ENCODE measurements at places on chromosomes 2 and 18.
A peak's percentile ranks its signal among the peaks of the same experiment; 100 is the strongest.

- DNase-seq = no peak
These were observed 55.5 kb downstream of the NCK2 start for GRCh38 chr2:105800036-105800713.

DNA sequence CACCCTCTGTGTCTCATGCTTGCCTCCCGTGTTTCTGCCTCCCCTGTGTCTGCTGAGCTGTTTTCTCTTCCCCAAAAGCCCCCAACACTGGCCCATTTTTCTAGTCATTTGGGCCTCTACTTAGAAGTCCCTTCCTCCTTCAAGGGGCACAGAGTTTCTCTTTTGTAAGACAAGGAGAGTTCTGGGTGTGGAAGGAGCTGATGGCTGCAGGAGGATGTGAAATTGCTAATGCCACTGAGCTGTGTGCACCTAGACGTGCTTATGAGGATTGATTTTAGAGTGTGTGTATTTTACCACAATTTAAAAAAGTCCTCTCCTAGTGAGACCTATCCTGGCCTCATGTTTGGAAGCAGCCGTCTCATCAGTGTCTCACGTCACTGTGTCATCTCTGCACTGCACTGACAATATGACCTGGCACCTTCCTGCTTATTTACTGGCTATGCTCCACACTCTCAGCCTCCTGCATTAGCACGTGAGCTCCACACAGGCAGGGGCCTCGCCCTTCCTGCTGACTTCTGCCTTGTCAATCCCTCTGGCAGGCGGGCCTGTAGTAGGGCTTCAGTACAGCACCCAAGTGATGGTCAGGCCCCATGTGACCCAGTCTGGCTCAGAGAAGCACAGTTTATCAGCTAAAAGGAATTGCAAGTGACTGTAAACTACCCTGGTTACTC lies 8.0 kb upstream of the MBP start:
- DNase-seq = no peak

- DNase-seq = no peak
These were observed 15.2 kb upstream of the AGFG1 start for GRCh38 chr2:227456772-227457171.

DNA sequence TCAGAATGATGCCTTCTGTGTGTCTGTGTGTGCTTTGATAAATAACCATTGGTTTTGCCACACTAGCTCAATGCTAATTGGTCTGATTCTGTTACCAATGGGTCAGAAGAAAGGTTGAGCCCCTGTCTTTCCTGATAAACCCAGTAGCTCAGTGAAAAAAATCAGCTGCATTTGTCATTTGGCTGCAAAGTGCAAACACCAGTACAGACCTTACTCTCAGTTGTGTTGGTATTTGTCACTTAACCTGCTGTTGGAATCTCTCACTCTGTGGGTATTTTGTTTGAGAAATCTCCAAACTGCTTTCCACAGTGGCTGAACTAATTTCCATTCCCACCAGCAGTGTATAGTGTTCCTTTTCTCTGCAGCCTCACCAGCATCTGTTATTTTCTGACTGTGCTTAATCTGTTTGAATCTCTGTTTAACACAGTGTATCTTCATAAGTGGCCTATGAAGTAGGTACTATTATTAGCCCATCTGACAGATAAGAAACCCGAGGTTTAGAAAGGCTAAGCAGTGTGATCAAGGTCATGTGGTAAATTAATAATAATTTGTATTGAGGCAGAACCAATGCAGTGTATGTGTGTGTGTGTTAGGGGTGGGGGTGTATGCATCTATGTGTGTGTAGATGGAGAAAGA lies 26.7 kb downstream of the LIMS1 start:
- DNase-seq = no peak

DNA sequence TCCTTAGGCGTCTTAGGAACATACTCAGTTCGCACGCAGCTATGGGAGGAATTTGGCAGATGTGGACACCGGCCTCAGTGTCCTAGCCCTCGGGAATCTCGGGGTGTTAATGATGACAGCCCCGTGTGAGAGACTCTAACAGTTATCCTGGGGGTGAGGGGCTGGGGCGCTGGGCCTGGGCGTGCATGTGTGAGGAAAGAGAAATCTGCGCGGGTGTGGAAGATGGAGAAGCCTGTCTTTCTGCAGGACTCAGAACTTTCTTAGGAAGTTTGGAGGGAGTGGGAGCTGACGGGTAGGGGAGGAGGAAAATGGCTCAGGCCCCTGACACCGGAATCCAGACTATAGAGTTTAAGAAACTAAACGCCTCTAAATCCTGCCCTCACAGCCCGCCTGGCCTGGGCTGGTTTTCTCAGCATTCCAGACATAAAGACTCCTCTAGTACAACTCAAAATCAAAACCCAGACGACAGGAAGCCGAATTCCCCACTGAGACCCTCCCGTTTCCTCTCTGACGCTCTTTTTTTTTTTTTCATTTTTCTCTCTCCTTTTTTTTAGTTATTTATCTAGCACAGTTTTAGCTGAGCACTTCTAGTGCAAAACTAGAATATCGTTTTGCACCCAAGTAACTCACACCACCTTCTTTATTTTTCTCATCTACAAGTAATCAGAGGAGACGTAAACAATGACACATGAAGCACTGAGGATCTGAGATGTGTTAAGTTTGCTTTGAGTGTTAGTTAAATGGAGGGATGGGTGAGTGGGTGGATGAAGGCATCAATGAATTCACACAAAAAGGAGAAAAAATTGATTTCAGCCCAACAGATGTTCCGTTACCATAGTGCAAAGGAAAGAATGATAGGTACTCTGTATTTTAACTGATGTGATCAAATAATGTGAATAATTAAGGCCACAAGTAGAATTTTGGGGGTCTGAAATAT lies 1.2 kb upstream of the HAAO start:
- no peak for DNase-seq

GRCh38 chr2:239813261-239814115 lies 211.7 kb downstream of the NDUFA10 start:
- DNase-seq = no peak

GRCh38 chr2:119264781-119265692 lies 41.4 kb downstream of the STEAP3 start:
- DNase-seq = peak; percentile 81

GRCh38 chr18:12327510-12328178 lies 19.6 kb downstream of the TUBB6 start:
- DNase-seq = peak; percentile 97

DNA sequence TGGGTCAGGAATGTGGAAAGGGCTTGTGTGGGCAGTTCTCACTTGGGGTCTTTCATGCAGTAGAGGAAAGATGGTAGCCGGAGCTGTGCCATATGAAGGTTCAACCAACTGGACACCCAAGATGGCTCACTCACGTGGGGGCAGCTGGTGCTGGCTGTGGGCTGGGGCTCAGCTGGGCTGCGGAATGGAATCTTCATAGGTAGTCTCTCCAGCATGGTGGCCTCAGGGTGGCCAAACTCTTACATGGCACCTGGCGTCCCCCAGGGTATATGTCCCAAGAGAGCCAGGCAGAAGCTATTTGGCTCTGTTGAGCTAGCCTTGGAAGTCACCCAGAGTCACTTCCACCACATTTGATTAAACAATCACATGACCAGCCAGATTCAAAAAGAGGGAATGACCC lies 163.1 kb upstream of the KLHL29 start:
- no peak for DNase-seq

DNA sequence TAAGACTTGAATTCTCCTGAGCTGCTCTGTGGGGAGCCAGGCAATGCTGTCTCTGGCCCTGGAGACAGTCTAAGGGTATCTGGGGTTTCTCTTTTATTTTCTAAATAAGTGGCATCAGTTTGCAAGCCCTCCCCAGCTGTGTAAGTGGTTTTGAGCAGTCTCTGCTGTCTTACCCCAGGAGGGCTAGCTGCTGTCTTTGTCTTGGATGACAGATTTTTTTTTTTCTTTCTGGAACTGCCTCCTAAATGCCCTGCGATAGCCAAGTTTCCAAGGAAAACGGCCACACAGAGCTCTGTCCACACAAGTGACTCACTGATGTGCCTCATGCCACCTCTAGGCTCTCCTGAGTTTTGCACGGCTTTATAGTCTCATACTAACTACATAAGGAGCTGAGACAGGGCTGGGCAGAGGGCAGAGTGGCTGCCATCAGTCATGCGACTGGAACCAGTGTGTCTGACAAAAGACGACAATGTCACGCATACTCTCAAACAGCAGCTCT lies 37.2 kb upstream of the THOC1 start:
- peak; percentile 48 for DNase-seq

GRCh38 chr2:241762321-241762932 lies 14.2 kb upstream of the GAL3ST2 start:
- peak; percentile 37 for DNase-seq

GRCh38 chr2:85114586-85115330 lies 18.4 kb upstream of the TCF7L1 start:
- no peak for DNase-seq

DNA sequence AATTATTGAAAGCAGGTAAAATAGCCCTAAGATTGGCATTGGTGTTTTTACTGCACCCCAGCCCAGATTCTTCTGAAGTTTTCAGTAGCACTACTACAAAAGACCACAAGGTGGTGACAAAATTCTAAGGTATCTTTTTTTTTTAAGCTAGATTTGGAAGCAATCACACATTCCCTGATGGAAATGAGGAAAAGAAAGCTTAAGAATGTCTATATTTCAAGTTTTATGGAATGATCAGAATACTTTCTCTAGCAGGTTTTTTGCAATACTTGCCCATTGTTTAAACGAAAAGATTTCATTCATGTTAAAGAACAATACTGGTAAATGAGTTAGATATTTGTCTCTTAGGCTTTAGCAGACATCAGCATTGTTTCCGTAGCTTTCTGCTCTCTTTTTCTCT lies 32.1 kb upstream of the ZNF638 start:
- DNase-seq = no peak

DNA sequence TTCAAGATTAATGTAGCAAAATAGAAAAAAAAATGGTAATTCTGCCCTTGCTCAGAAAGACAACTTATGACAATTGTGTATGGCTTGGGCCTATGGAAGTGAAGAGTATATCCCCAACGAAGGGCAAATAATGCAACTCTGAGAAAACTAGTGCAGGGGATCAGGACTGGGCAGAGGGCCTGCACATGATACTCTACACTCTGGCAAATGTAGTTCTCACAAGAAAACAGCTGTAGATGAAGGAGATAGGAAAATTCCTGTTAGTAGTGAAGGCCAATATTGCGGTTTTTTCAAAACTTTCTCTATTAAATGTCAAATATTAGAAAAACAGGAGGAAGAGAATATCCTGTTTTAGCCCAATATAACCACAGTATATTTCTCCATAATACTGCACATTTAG lies 77.8 kb downstream of the SCN9A start:
- no peak for DNase-seq

DNA sequence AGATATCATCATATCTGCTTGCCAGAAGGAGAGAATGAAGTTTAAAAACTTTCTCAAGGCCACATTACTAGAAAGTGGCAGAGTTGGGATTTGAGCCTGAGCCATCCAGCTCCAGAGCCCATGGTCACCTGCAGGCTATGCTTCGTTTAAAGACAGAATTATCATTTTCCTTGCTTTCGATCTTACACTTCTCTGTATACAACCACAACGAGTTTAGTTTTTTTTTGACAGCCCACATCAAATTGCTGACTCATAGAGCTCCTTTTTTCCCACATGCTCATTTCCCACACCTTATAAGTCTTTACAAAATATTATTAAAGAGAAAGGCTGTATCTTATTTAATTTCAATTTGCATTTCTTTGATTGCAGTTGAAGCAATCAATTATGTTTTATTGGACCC lies 6.5 kb downstream of the PLEK start:
- DNase-seq = no peak

GRCh38 chr2:21361957-21362486 lies 238.3 kb downstream of the TDRD15 start:
- DNase-seq = no peak

DNA sequence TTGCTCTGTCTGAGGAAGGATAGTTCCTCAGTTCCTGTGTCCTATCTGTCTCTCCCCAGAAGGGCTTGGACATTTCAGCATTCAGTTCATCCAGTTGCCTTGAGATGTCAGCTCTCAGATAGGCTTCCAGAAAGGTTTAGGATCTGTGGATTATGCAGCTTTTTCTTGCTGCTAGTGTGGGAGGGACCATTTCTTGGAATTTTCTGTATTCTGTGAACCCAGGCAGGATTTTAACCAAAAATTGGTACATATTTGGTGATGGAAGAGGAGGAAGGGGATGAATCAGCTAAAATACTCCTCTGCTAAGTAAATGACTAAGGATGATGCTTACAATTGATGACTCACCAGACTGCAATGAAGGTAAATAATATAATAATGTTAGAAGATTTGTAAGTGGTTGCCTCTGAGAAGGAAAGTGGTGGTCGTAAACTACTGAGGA lies 58.6 kb upstream of the DOCK10 start:
- no peak for DNase-seq

DNA sequence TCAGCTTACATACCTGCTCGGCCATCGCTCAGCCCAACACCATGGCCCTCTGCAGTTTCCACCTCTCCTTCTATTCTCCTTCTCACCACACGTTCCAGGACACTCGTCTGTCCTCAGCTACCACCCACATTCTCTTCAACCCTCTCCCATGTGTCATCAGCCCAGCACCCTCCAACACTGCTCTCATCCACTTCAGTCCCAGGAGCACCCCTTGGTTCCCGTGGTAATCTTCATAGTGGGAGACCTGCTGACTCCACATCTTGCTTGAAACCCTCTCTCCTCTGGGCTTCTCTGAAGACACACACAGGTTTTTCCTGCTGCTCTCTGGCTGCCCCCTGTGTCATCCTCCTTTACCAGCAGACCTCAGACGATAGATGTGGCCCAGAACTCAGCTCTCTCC lies 228.7 kb downstream of the GBX2 start:
- no peak for DNase-seq

DNA sequence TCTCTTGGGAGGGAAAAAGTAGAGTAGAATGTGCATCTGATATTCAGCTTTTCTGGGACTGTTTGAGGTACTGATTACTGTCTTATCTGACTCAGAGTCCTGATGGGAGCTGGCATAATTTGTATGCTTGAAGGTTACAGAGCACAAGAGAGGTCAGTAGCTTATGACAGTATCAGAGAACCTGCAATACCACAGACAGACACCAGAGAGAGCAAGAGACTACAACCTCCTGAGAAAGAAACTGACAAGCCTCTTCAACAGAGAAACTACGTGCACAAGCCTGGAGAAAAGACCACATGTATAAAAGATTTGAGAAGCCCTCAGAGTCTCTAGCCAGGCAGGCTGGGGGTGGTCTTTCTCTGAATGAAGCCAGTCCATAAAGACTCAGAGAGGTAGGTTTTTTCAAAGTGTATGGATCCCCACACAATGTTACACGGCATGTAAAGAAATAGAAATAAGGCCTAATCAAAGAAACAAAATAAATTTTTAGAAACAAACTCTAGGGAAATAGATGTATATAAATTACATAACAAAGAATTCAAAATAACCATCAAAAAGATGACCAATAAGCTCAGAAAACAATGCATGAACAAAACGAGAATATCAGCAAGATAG lies 568.3 kb downstream of the LRRTM4 start:
- peak; percentile 74 for DNase-seq
